CD4-positive, CD25-positive, alpha-beta regulatory T cell (primary cell): ENCODE measurements at places on chromosomes 16 and 17. TPM values are rescaled to one million over a fixed set of nuclear protein-coding genes. Genes with fewer than 3 reads are reported as not detected.

Gene DPEP3
- 0.19 TPM for polyA plus RNA-seq

Gene COPRS
- 12.7 TPM for polyA plus RNA-seq

Gene TMC6
- 242 TPM for polyA plus RNA-seq

Gene NSRP1
- polyA plus RNA-seq = 16.3 TPM

Gene LGALS9C
- not detected for polyA plus RNA-seq

Gene CD79B
- 85.1 TPM for polyA plus RNA-seq

Gene ADAMTS18
- polyA plus RNA-seq = not detected

Gene CA7
- not detected for polyA plus RNA-seq

Gene GUCY2D
- polyA plus RNA-seq = not detected

Gene SDR42E2
- 1.3 TPM for polyA plus RNA-seq

Gene PABPN1L
- polyA plus RNA-seq = not detected

Gene TBC1D3E
- polyA plus RNA-seq = not detected

Gene SPIRE2
- not detected for polyA plus RNA-seq

Gene SHISA6
- polyA plus RNA-seq = not detected

Gene PGP
- 10.1 TPM for polyA plus RNA-seq

Gene CUEDC1
- not detected for polyA plus RNA-seq

Gene CYB5B
- polyA plus RNA-seq = 213 TPM

Gene GRIN2A
- polyA plus RNA-seq = not detected

Gene TBC1D3
- not detected for polyA plus RNA-seq

Gene QPRT
- 0.72 TPM for polyA plus RNA-seq

Gene NHERF1
- polyA plus RNA-seq = 411 TPM

Gene SHBG
- polyA plus RNA-seq = not detected

Gene PLXDC1
- 0.27 TPM for polyA plus RNA-seq

Gene MPP2
- polyA plus RNA-seq = 0.47 TPM

Gene KRTAP9-8
- not detected for polyA plus RNA-seq

Gene NACA2
- polyA plus RNA-seq = not detected

Gene NR1D1
- 4.9 TPM for polyA plus RNA-seq

Gene NPIPA2
- polyA plus RNA-seq = not detected

Gene CFAP119
- not detected for polyA plus RNA-seq

Gene RHBDL3
- not detected for polyA plus RNA-seq

Gene KIF2B
- polyA plus RNA-seq = not detected

Gene PLA2G10
- not detected for polyA plus RNA-seq

Gene TPSD1
- not detected for polyA plus RNA-seq

Gene OR4D1
- polyA plus RNA-seq = 0.54 TPM

Gene MON1B
- polyA plus RNA-seq = 42.0 TPM

Gene KRT20
- not detected for polyA plus RNA-seq

Gene CD300LF
- 0.21 TPM for polyA plus RNA-seq

Gene PDE6G
- 1.1 TPM for polyA plus RNA-seq

Gene KCNH6
- polyA plus RNA-seq = not detected

Gene ABCC1
- polyA plus RNA-seq = 8.0 TPM

Gene DNAAF8
- not detected for polyA plus RNA-seq

Gene NBR1
- 94.6 TPM for polyA plus RNA-seq

Gene ACADVL
- polyA plus RNA-seq = 83.7 TPM

Gene FAM20A
- polyA plus RNA-seq = not detected
